AG10803 (cell line): ENCODE measurements at places on chromosomes 12 and 14.

- no peak for DNase-seq
Observed at GRCh38 chr14:92253381-92253894, 69.5 kb upstream of the SLC24A4 start.

DNA sequence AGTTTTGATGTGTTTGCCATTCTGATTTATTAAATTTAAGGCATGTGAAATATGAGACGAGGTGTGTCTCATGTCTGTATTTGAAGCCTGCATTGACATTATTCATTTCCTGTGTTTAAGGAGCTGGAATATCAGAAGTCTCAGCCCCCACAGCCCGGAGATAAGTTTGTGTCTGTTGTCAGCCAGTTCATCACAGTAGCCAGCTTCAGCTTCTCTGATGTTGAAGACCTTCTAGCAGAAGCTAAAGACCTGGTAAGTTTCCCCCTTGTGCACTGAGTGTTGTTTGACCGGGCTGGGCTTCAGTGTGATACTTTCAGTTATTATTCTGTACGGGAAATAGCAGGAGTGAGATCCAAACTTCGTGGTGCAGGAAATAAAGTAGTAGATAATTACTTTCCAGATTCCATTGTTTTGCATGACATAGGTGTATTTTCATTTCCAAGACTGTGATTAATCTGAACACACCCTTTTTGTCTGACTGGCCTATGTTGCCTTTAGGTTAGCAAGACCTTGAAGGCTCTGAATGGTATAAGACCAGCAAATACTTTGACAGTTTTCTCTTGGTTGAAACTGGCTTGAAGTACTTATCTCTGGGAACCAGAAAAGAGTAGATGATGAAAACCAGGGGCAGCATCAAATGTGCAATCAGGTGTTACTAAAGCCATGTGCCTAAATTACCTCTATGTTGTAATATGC lies 101.5 kb downstream of the GPR135 start:
- DNase-seq, result no peak

DNA sequence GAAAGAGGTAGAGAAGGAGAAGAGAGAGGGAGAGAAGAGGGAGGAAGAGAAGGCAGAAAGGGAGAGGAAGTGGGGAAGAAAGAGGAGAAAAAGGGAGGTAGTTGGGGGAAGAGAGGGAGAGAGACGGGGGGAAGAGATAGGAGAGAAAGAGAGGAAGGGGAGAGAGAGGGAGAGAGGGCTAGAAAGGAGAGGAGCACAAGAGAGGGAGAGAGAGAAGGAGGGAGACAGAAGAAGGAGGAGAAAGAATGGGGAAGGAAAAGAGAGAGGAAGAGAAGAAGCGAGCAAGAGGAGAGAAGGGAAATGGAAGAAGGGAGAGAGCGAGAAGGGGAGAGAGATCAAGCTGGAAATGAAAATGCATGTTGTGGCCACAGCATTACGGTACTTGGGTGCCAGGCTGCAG lies 1368.4 kb upstream of the TMEM132C start:
- DNase-seq, result no peak

GRCh38 chr12:13135371-13136178 lies 32.1 kb upstream of the GSG1 start:
- peak; percentile 90 for DNase-seq

DNA sequence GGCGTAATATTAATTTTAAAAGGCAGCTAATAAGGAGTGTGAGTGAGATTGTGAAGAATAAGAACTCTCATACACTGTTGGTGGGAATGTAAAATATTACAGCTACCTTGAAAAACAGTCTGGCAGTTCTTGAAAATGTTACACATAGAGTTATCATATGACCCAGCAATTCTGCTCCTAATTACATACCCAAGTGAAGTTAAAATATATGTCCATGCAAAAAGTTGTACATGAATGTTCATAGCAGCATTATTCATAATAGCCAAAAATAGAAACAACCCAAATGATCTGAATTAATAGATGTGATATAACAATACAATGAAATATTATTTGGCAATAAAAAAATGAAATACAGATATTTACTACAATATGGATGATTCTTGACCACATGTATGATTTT lies 68.2 kb downstream of the RASSF8 start:
- no peak for DNase-seq

DNA sequence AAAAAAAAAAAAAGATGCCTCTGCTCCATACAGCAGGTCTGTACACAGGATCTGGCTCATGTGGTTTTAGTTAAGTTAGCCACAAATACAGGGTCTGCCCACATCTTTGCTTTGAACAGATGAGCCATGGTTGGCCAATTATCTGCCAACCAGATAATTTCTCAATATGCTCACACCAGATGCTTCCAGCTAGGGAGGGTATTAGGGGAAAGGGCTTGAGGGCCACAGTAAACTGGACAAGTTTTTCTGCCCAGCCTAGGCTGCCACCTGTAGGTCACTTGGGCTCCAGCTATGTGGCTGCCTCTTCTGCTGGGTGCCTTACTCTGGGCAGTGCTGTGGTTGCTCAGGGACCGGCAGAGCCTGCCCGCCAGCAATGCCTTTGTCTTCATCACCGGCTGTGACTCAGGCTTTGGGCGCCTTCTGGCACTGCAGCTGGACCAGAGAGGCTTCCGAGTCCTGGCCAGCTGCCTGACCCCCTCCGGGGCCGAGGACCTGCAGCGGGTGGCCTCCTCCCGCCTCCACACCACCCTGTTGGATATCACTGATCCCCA lies 776 bp downstream of the RDH5 start:
- DNase-seq, result peak; percentile 97

GRCh38 chr14:68397371-68397811 lies 395.5 kb downstream of the ZFP36L1 start:
- DNase-seq, result peak; percentile 49

- no peak for DNase-seq
Observed at GRCh38 chr12:130427381-130427887, 89.7 kb downstream of the PIWIL1 start.

DNA sequence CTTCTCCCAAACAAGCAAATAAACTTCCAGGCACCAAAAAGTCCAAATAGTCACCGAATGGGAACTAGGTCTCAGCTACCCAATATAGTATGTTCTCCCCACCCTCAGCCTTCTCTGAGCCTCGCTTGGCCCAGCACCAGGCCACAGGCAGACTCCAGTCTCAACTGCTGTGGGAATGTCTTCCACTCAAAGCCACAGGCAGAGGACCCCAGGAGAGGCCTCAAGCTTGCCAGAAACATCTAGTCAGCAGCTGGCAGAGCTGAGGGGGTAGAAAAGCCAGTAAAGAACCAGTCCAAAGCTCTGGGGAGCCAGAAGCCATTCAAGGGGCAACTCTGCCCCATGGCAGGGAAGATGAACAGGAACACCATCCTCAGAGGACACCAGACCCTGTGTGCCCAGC lies 41.8 kb downstream of the FMNL3 start:
- peak; percentile 31 for DNase-seq

DNA sequence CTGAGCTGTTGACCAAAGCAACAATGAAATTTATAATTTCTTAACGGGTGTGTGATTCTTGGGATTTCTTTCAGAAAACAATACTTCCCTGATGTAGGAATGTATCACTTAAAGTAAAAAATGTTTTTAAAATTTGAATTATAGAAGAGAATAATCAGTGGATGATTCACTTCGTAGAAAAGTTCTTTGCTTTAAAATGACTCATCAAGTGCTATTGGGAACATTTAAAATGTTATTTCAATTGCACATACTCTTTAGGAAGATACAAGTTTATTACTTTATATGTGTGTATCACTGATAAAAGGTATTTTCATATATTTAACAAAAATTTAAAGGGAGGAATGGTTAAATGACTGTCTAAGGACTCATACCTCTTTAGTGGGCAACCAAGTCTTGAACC lies 155.3 kb downstream of the PDE3A start:
- no peak for DNase-seq

DNA sequence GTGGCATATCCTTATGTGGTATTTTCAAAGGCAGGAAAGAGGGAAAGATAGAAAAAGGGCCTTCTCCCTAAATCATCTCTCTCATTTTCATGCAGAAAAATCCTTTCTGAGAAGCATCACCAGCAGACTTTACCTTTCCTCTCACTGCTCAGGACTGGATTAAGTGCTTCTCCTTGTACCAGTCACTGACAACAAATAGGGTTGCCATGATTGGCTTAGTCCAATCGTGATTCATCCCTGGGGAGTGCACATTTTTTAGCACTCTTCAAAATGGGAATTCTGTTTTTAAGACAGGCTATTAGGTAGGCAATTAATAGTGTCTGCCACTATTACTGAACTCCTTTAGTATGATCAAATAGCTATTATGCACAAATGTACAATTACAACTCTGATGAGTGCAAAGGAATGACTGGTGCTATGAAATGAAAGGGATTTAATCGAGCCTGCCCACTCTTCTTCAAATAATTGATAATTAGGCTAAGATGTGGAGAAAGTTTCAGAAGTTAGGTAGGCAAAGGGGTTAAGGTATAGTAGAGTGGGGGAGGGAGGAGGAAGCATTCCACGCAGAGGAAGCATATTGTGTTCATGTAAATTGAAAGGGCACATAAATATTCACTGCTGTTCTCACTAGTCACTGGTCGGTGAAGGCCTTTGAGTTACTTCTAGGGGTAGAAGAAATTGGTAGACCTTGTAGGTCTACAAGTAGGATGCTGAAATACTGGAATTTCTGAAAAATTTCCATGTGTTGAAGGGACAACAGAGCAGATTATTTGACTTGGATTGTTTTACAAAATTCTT lies 84.0 kb downstream of the MSRB3 start:
- peak; percentile 4 for DNase-seq

DNA sequence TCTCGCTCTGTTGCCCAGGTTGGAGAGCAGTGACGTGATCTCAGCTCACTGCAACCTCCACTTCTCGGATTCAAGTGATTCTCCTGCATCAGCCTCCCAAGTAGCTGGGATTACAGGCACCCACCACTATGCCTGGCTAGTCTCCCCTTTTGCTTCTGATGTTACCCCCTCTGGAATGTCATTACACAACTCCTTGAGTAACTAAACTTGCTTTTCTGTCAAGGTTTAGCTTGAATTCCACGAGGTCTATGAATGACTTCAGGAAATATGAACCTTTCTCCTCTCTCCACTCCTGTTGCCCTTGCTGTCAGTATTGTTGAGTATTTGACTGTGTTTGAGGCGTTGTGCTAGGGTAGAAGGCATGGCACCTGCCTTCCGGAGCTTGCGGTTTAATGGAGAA lies 16.8 kb upstream of the RTRAF start:
- peak; percentile 20 for DNase-seq

DNA sequence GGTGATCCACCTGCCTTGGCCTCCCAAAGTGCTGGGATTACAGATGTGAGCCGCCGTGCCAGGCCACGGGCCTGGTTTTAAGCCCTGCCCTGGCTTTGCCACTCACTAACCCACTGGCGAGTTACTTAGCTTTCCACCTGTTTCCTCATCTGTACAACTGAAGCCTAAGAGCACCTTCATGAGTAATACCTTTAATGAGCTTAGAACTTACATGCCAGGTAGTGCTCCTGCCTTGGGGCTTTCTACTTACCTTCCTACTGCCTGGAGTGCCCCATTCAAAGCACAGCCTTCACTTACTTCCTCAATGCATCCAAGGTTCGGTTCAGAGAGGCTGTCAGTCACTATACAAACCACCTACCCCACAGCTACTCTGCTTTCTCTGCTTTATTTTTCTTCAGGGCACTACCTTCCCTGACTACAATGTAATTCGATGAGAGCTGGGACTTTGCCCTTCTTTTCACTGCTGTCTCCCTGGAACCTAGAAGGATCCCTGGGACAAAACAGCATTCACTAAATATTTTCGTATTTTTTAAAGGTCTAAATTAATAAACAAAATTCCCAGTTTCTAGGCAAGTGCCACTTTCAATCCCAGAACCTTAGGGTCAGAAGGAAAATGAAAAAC lies 13.8 kb downstream of the ZCCHC8 start:
- no peak for DNase-seq

DNA sequence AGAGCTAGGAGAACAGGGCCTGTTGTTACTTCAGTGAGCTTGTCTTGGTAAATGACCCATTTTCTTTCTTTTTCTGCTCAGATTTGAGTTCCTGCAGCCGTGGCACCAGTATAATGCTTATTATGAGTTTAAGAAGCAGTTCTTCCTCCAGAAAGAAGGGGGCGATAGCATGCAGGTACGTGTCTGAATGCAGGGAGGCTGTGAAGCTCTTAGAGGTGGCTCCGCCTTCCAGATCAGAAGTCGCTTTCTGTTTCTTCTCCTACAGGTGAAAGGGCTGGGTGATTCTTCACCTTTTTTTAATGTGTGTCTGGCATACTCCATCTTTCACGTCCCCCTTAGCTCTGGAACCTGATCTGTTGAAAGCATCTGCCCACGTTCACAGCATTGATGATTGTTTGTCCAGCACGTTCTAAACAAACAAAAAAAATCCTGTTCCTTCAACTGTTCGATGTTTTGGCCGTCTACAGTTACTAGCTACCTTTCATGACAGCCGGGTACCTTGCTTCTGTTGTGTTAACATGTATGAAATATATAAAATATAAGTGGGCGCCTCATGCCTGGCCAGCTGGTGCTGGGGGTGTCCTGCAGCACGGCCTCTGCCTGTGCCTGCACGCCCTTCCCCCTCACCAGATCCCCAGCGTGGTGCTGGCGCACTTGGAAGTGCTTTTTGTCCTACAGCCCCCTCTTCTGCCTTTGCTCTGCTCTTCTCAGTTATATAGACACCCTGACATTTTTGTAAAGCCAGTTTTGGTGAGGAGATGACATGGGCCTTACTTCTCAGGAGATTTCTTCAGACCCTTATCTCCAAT lies 44.6 kb downstream of the SFSWAP start:
- DNase-seq, result peak; percentile 26

DNA sequence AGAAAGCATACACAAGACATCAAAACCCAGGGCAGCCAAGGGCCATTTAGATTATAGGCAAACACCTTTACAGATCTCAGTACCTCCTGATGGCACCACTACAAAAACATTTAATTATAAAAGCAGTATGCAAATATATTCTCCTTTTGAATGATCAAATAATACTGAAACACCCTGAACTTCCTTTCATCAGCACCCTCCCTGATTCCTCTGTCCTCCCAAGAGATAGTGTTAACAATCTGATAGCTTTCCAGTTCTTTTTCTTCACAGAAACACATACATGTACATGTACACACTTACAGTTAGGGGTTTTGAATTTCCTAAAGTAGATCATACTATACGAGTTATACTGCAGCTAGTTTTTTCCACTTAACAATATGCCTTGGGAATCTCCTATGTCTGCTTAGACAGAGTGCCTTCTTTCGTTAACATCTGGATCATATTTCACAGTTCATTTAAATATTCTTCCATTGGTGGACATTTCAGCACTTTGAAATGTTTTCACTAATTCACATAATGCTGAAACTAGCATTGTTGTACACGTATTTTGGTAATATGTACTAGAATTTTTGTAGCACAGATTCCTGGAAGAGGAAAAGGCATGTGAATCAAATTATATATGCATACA lies 35.2 kb downstream of the TDG start:
- no peak for DNase-seq

GRCh38 chr12:15268927-15269552 lies 47.8 kb upstream of the RERG start:
- DNase-seq, result peak; percentile 68

DNA sequence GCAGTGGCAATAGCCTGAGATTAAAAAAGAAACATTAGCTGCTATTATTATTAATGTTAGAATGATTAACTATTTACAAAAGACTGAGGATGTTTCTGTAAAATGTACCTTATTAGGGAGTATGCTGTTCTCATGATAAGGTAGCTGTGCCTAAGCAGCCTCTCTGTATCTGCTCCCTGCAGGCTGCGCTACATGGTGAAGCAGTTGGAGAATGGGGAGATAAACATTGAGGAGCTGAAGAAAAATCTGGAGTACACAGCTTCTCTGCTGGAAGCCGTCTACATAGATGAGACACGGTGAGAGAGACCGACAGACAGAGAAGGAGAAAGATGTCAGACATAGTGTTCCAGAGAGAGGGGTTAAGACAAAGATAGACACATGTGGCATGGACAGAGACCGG lies 17.4 kb downstream of the PDE1B start:
- DNase-seq, result no peak

- no peak for DNase-seq
Observed at GRCh38 chr12:112936264-112936663, 2.0 kb upstream of the OAS3 start.
